ENCODE measurements at places on chromosomes 13 and 19.

- DNase-seq: no peak
Observed at GRCh38 chr13:45412274-45413049, 5.7 kb downstream of the SLC25A30 start.

- no peak for DNase-seq
Observed at GRCh38 chr13:99442273-99442895, 58.9 kb upstream of the TM9SF2 start.

DNA sequence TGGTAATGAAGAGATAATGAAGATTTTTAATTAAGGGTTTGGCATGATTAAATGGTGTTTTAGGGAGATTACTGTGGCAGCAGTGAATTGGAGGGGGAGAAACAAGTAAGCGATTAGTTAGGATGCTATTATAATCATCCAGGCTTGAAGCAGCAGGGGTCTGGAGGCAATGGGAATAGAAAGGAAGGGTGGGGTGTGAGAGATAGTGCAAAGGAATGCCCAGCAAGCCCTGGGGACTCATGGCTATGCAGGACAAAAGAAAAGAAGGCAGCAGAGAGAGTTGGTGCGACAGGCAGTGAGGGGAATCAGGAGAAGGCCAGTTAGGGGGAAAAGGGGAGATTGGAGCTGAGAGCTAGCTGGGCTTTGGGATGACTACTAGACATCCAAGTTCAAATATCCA lies 34.5 kb downstream of the SOX21 start:
- no peak for DNase-seq

GRCh38 chr13:111186305-111186935 lies 71.3 kb downstream of the ARHGEF7 start:
- DNase-seq: no peak

GRCh38 chr13:110137680-110138009 lies 169.3 kb downstream of the COL4A1 start:
- no peak for DNase-seq

DNA sequence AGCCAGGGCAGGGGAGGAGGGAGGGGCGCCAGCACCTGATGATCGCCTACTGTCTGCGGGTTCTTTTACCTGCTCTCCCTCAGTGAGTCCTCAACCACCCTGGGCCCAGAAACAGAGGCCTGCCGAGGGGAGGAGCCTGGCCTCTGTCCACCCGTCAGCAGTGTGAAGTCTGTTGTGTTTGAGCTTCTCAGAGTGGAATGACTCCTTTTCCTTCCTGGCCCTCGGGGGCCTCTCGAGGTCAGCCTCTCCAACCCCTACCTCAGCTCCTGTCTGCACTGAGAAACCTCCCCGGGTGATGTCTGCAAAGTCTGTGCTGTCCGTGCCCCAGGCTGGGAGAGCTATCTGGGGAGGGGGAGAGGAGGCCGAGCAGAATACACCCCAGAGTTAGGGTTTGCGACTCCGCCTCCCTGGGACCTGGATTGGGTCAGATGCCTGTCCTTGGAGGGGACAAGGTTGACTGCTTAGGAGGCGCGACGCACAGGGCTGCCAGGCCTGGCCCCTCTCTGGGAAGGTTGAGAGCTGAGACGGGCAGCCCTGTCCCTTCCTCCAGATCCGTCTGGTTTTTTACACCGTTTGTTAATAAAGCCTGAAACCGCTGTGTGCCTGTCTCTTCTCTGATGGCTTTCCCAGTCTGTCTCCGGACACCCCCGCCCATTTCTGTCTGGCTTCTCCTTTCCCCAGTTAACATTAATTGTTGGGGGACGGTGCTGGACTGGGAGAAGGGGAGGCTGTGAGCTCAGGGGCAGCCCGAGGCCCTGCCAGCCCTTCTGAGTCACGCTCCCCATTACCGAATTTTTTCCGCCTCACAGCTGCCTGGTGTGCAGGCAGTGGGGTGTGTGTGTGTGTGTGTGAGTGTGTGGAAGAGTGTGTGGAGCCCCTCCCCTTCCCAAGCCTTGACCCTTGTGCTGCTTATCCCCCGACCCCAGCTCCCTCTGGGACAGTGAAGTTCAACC lies 989 bp upstream of the SSC5D start:
- DNase-seq: peak; percentile 95

- DNase-seq: no peak
Observed at GRCh38 chr19:4557144-4557970, 2.1 kb downstream of the SEMA6B start.

DNA sequence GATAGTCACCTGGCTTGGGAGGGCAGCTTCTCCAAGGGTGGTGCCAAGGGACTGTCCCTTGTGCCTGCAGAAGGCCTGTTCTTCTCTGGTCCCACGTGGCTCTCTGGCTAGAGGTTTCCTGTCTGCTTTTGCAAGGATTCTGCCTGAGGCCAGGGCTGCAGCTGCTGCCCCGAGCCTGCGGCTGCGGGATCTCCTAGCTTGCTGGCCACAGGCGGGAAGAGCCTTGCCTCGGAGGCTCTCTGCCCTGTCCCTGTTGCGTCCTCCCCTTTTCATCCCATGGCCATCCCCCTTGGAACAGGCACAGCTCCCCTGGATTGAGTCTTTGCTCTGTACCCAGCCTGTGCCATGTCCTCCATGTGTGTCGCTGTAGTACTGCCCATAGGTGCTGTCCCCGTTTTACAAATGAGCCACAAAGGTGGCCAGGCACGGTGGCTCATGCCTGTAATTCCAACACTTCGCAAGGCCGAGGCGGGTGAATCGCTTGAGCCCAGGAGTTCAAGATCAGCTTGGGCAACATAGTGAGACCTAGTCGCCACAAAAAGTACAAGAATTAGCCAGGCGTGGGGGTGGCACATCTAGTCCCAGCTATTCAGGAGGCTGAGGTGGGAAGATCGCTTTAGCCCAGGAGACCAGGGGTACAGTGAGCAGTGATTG lies 9.1 kb downstream of the IRF3 start:
- DNase-seq: no peak

DNA sequence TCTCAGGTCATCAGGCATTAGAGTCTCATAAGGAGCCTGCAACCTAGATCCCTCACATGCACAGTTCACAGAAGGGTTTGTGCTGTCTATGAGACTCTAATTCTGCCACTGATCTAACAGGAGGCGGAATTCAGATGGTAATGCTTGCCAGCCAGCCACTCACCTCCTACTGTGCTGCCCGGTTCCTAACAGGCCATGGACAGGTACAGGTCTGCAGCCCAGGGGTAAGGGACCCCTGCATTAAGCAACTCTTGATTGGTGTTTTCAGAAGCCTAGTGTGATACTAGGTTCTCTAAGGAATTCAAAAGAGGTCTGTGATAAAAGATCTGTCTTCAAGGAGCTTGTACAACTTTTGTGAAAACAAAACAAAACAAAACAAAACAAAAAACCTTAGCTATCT lies 31.1 kb downstream of the CAB39L start:
- DNase-seq: no peak

- DNase-seq: no peak
Observed at GRCh38 chr13:41059456-41060081, 1.7 kb upstream of the WBP4 start.

DNA sequence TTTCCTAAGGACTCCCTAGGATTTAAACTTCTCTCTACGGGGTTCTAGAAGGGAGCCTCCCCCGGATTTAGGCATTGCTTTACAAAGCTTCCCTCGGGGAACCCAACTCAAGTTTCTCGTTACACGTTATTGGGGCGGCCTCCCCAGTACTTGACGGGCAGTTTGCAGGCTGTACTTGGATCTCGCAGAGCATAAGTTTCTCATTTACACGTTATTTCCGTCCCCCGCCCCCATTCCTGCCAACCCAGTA lies 584 bp downstream of the SMG9 start:
- no peak for DNase-seq

DNA sequence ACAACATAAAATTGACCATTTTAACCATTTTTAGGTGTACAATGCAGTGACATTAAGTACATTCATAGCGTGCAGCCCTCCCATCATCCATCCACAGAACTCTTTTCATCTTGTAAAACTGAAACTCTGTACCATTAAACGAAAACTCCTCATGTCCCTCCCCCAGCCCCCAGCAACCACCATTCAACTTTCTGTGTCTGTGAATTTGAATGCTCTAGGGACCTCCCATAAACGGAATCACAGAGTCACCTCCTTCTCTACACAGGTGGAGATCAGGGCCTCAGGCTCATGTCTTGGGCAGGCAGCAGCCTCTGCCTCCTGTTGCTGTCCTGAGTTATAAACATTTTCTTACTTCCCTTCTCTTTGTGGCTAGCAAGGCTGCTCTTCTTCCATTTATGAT lies 7.3 kb upstream of the CCNE1 start:
- DNase-seq: no peak

DNA sequence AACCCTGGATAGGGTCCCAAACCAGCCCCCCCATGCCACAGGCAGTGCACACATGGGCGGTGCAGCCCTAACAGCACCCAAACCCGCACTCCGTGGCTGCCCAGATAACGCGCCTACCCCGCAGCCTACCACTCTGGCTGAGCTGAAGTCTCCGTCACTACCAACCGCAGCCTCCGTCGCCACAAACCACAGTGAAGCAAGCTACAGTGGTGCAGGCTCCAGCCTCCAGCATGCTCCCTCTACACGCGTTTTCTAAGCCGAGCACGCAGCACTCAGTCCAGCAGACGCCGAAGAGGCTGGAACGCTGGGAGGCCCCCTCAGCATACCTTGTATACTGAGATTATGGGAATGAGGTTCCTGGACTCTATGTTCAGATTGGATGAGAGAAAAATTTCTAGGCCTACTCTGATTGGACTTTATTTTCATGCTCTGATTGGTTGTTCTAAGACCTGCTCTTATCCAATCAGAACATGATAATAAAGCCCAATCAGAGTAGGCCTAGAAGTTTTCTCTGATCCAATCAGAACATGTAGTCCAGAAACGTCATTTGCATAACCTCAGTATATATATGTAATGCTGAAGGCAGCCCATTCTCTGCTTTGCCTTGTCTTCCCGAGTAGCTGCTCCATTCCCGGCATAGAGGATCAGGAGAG lies 56.7 kb upstream of the C1QTNF9B start:
- no peak for DNase-seq

DNA sequence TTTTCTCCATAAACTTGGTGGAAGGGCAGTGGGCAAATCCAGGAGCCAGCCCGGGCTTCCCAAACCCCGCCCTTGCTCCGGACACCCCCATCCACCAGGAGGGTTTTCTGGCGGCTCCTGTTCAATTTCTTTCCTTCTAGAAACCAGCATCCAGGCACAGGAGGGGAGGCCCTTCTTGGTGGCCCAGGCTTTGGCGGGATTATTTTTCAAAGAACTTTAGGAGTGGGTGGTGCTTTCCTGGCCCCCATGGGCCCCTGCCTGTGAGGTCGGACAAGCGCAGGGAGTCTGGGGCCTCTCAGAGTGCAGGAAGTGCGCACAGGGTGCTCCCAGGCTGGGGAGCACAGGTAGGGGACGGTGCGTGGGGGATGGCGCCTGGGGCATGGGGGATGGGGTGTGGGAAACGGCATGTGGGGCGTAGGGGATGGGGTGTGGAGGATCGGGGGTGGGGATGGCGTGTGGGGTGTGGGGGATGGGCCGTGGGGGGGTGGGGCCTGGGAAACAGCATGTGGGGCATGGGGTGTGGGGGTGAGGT lies 396 bp downstream of the F7 start:
- no peak for DNase-seq

- no peak for DNase-seq
Observed at GRCh38 chr19:45315304-45315703, 7.4 kb downstream of the CKM start.

GRCh38 chr19:12757544-12758274 lies 6.1 kb downstream of the BEST2 start:
- peak; percentile 37 for DNase-seq
